ENCODE measurements at places on chromosomes 13 and 19.

DNA sequence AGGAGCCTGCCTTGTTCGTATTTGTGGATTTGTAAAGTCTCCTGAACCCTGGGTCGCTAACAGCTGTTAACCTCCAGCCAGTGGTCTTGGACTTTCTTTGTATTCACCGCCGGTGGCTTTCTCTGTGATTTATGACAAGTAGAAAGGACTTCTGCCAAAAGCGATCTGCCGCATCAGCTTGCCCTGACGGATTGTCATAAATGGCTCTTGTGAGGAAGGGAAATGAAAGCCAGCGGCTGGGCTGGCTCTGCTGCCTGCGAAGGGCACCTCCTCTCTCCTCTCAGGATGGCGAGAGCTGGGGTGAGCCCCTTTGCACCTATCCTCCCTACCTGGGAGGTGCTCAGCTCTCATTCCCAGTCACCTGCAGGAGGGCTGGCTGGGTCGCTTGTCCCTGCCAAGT lies 25.6 kb downstream of the DHRS12 start:
- DNase-seq: no peak

GRCh38 chr13:93080587-93080986 lies 146.0 kb upstream of the GPC6 start:
- DNase-seq: no peak

DNA sequence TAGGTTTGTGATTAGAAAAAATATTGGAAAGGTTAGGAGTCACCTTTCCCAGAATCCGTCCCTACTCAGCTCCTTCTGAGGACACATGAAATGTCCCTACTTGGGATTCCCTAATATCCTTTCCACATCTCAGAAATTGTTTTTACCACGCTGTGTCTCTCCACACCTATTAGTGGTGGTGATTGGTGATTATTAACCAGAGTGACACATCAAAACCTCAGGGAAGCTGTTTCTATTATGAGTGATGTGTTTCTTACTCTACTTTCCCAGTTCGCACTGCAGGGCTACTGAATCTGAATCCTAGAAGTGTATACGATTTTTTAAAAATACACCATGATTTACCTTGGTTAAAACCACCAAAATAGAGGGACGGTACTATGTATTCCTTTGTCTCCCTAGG lies 460.8 kb downstream of the TBC1D4 start:
- no peak for DNase-seq

GRCh38 chr19:29944390-29945012 lies 2.5 kb downstream of the URI1 start:
- no peak for DNase-seq

- no peak for DNase-seq
Observed at GRCh38 chr19:497869-498510, 1.7 kb downstream of the MADCAM1 start.

- no peak for DNase-seq
Observed at GRCh38 chr13:102580552-102581169, 16.1 kb upstream of the TPP2 start.

- DNase-seq: no peak
Observed at GRCh38 chr13:97298816-97299215, 76.7 kb downstream of the MBNL2 start.

DNA sequence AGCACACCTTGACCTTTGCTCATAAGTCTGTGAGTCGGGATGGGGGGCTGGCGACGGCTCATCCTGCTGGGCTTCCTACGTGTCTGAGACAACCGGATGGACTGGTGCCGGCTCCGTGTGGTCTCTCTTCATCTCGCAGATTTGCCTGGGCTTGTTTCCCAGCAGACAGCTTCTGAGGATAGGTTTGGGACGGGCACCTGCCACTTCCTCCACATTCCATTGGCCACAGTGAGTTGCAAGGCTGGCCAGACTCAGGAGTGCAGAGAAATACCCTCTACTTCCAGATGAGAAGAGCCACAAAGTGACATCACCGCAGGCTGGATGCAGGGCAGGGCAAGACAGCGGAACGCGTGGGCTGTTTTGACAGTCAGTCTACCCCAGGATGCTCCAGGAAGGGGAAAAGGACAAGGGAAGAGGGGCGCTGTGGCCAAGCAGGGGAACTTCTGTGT lies 48.1 kb downstream of the IRS2 start:
- DNase-seq: no peak

DNA sequence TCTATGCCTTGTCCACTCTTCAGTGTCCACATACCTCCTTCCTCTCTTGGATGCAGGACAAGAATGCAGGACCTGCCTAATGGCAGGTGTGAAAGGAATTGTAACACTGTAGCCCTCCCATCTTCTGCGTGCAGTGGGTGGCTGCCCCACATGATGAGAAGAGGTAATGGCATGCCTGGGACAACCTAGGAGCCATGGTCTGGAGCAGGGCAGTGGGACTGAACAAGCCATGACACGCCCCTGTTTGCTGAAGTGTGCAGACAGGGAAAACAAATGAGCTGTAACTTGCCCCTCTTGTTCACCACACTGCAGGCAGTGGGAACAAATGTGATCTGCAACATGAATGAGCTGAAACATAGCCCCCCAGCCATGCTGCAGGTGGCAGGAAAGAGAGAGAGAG lies 192.2 kb downstream of the PCDH17 start:
- no peak for DNase-seq

- peak; percentile 83 for DNase-seq
Observed at GRCh38 chr19:1605236-1606137, at the start of gene UQCR11. Gene UQCR11 (minus strand): TSS chr19:1605462. CDS start chr19:1605409, 53 bp downstream.

DNA sequence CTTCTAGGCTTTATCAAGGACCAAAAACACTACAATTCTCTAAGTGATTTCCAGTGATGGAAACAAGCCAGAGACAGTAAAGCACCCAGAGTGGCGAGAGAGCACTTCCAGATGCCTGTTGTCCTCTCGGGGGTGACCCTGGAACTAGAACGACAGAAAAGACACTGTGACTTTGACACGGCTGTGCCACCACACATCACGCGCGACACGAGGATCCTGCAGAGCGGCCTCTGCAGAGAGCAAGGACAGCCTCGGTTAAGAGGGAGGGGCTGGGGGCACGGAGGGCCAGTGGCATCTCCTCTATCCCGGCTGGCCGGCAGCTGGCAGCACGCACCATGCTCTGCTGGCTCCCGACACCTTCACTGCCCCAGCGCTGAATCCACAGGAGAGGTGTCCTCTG lies 42.3 kb downstream of the SUGP2 start:
- no peak for DNase-seq

DNA sequence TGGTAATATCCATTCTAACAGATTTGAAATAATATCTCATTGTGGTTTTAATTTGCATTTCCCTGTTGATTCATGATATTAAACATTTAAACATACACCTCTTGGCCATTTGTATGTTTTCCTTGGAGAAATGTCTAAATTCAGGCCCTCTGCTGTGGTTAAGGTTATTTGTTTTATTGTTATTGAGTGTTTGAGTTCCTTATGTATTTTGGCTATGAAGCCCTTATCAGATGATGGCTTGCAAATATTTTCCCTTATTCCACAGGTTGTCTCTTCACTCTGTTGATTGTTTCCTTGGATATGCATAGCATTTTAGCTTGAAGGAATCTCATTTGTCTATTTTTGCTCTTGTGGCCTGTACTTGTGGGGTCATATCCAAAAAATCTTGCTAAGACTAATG lies 303.6 kb downstream of the GPC5 start:
- DNase-seq: no peak

DNA sequence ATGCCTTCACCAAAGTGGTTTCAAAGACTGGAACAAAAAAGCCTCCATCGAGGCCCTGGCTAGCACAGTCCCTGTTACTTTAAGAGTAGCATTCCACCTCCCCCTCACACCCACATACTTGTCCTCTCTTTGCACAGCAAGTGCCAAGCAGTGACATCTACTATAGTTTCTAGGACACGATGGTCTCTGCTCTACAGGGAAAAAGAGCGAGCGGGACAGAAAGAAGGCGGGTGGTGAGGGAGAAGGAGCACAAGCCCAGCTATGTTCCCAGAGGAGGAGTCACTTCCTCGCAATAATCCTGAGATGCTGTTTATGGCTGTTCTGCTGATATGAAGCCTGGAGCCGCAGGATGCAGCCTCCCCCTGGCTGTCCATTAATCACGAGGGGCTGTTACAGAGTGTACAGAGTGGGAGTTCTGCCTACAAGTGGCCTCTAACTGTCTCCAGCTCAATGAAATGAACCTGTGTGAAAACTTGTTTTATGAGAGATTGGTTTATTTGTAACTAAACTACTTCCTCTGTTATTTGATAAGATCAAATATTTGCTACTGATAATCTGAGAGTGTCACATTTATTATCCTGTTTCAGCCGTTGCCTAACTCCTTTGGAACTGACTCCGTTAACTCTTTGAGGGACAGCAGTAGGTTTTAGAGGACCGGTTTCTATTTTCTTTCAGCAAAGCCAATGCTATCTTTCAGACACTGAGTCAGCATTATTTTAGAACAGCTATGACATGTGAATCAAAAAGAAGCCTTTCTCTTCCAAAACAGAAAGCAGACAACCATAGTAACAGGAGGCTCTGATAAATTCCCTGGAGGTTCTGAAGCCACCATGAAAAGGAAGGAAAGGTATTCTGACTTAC lies 208.0 kb downstream of the SPRY2 start:
- DNase-seq: no peak

- DNase-seq: peak; percentile 75
Observed at GRCh38 chr19:49387936-49388372, at the start of gene KASH5. Gene KASH5 (plus strand): TSS chr19:49388249. CDS start chr19:49390884, 2,635 bp downstream.

DNA sequence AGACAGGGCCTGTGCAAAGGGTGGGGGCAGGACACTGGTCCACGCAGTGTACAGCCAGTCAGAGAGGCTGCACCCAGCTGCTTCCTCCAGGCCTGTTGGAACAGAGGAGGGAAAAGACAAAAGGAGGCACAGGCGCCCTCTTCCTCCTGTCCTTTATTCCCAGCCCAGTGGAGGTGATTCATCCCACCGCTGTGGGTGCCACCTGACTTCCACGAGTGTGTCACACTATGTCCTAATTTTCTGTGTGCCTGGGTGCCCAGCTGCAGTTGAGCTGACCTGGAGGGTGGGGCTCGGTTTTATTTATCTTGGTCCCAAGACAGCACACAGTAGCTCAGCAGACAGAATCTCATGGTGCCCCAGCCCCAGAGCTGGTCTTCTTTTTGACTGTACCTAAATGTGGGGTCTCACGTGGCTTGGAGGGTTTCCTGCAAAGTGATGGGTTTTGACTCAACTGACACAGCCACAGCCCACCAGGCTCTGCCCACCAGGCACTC lies 9.0 kb downstream of the EPS15L1 start:
- no peak for DNase-seq

- DNase-seq: no peak
Observed at GRCh38 chr13:34654203-34654602, 287.9 kb upstream of the NBEA start.

DNA sequence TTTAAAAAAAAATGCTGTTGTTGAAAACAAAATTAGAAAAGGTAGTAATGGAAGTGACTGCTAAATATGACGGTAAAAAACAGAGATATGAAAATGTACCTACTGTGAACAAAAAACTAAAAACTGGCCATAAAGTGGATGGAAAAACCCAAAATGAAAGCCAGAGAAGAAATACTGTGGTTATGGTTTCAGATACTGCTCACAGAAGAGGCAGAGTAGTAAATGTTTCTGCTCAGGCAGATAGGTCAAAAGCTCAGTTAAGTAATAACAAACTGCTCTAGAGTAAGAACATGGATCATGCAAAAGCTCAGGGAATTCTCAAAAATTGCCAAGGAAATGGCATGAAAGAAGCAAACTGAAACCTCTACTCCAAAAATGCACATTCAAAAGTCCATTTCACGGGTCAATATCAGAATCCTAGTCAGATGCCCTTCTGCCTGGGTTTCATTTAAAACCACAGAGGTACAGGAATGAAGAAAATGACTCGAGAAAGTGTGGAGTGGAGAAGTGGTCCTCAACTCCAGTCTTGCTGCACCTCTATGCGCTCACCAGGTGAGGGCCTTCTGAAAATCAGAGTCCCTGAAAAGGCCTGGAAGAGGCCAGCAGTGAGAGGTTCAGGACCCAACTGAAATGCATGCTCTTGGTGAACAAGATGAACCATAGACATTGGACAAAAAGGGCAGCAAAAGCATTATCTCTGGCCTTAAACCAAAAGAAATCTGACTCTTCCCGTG lies 315.0 kb upstream of the SPRY2 start:
- no peak for DNase-seq

DNA sequence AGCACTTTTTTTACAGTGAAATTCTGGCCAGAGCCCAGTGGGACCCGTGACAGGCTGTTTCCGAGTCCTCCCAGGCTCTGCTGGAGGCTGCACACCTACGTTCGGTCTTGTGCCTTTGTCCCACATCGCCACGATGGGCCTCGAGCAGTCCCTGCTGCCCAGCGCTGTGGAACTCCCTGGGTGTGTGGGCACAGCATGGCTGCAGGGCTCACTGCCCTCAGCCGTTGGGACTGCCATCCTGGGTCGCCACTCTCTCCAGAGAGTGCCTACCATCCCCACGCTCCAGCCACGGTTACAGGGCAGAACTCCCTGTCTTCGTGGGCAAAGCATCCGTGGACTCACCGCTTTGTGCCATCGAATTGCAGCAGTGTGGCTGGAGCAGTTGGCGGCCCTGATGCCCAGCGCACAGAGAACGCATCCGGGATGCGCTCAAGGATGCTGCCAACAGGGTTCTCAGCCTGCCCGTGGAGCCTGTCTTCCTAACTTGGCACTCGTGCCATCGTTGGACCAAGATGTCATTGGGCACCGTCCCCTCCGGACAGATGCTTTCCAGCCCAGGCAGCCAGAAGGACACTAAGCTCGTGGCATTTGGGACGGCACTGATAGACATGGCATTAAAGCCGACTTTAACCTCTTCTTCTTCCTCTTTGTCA lies 85.0 kb upstream of the ARHGEF7 start:
- no peak for DNase-seq

DNA sequence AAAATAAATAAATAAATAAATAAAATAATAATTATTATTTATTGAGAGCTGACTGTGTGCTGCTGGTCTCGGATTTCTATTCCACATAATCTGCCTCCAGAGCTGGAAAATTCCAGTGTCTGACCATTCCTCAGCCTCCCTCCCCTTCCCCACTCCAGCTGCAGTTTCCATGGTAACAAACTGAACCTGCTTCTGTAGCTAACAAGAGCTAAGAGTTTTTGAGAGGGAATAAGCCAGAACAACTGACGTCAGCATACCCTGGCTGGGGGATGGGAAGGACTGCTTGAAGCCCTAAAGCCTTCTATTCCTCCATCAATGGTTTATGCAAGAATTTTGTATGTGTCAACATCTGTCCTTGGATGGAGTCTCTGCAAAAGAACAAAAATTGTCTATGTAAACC lies 26.0 kb upstream of the PEG3 start:
- no peak for DNase-seq

- no peak for DNase-seq
Observed at GRCh38 chr19:35783469-35784434, 8.4 kb downstream of the ARHGAP33 start.

- no peak for DNase-seq
Observed at GRCh38 chr19:4541114-4541805, 1.4 kb upstream of the LRG1 start.

DNA sequence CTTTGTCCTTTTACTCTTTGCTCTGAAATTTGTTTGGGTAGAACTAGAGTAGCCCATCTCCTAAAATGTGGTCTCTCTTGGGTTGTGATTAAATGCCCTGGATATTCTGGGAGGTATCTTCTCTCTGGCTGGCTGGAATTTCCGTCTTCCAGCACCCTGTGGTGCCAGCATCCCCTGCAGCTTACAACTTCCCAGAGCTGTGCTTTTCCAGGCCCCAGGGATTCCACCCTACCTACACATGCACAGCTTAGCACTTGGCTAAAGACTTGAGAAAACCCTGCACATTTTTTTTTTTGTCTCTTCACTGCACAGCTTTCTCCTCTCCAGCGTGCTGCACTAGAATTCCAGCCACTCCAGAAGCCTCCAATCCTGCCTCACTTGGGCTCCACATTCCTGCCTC lies 334.7 kb downstream of the IRS2 start:
- no peak for DNase-seq
